ENCODE measurements at places on chromosomes 12 and 14.

- no peak for DNase-seq
Measured at GRCh38 chr12:127773520-127773919, 493.4 kb upstream of the TMEM132C start.

DNA sequence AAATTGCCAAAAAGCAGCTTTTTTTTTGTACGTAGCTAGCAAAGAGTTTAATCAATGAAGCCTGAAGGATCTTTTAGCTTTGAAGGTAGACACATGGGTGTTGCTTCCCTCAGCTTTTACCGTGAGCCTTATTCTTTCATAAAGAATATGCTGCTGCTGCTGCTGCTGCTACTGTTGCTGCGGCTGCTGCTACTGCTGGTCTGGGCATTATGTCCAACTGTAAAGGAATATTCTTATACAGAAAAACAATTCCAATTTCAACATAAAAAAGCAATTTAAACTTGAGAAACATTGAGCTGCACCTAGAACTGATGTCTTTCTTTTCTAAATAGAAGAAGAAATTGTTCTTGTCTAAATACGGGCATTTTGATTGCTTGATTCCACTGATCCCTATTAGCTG lies 38.9 kb upstream of the PPP1R12A start:
- DNase-seq, result no peak

DNA sequence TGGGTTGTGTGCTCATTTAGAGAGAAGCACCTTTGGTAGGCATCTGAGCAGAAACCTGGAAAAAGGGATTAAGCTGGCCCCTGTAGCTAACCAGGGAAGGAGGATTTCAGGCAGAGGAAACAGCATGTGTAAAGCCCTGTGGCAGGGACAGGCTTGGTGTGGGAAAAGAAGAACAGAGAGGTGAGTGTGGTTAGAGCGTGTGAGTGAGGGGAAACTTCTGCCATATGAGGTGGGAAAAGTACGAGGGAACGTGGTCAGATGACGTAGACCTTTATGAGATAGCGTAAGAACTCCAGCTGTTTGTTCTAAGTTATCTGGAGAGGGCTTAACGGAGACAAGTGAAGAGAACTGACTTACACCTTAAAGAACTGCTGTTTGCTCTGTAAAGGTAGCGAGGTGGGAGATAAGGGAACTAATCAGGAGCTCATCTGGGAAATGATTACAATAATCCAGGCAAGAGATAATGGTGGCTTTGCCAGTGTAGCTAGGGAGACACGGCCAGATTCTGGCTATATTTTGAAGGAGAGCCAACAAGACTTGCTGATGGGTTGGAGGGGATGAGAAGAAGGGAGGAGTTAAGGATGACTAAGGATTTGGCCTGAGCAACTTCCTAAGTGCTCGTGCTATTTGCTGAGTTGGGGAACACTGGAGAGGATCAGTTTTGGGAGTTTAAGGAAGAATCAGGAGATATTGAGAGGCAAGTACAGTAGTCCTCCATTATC lies 234.0 kb downstream of the ETNK1 start:
- DNase-seq, result no peak

- DNase-seq, result peak; percentile 52
Measured at GRCh38 chr14:105448706-105449111, 25.9 kb upstream of the CRIP2 start.

DNA sequence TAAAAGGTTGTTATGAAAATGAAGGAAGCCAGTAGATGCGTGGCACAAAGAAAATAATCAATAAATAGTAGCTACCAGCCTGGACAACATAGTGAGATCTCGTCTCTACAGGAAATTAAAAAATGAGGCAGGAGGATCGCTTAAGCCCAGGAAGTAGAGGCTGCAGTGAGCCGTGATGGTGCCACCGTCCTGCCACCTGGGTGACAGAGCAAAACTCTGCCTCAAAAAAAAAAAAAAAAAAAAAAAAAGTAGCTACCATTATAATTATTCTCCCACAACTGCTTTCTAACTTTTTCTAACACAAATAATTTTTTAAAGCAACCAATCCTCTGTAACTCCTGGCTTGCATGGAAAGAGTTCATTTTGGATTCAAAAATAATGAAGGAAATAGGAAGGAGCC lies 133.0 kb downstream of the NDUFA12 start:
- no peak for DNase-seq

DNA sequence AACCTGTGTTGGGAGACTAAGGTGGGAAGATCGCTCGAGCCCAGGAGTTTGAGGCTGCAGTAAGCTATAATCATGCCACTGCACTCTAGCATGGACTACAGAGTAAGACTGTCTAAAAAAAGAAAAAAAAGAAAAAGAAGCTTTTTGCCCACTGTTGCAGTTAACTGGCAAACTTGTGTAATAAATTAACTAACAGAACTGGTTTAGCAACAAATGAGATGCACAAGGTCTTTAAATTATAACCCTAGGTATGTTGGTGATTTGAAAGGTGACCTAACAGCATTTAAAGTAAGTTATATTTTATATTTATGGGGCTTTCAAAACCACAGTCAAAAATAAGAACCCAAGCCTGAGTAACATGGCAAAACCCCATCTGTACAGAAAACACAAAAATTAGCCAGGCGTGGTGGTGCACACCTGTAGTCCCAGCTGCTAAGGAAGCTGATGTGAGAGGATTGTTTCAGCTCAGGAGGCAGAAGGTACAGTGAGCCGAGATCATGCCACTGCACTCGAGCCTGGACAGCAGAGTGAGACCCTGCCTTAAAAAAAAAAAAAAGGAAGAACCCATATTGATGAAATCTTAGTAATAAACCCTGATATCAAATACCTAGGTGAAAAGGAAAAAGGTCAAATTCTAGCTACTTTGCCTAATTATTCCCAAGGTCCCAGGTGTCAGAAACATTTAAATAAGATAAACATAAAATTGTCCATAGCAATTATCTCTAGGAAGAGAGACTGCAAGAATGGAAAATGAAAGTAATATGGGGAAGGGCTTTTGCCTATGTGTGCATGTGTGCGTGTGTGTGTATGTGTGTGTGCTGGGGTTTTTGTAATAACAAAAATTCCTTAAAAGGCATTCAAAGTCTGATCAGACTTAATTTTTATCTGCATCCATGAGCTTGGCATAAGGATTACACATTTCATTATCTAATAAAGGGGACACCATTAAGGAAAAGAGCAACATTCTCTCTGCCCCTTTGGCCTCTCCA lies 15.4 kb downstream of the SYNE2 start:
- DNase-seq, result no peak

GRCh38 chr12:107522692-107523477 lies 162.7 kb upstream of the PWP1 start:
- no peak for DNase-seq

- DNase-seq, result no peak
Measured at GRCh38 chr14:88324930-88325329, 1.9 kb upstream of the KCNK10 start.

- no peak for DNase-seq
Measured at GRCh38 chr12:12701457-12701856, 5.5 kb upstream of the GPR19 start.

DNA sequence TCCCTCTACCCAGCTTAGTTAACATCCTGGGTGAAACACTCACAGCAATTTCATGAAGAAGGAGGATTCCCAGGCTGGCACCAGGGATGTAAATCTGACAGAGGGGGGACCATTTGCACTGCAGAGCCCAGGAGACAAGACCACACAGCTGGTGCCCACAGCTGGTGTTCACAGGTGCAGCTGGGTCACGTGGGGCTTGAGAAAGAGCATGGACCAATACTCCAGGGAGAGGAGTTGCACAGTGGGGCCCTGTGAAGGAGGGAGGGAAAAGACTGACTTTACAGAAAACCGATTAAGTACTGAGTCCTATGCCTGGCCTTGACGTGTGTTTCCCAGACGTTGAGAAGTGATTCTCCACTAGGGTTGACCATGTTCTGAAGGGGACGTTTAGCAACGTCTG lies 1316.7 kb upstream of the TMEM132C start:
- DNase-seq, result no peak

DNA sequence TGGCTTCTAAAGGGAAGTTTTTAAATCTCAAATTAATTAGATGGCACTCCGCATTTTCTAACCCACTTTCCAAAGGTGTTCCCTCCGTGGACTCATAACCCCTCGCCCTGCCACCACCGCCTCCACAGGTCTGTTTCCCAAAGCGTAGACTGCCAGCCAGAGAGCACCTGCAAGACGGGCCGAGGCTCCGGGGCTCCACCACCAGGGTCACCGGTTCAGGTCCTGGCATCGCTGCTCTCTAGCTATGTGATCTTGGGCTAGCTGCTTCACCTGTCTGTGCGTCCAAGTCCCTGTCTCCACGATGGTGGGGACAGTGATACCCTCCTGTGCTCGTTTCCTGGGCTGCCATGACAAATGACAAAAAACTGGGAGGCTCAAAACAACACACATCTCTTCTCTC lies 11.5 kb downstream of the RIMBP2 start:
- no peak for DNase-seq

GRCh38 chr14:59931237-59931636 lies 11.3 kb downstream of the LRRC9 start:
- DNase-seq, result no peak

DNA sequence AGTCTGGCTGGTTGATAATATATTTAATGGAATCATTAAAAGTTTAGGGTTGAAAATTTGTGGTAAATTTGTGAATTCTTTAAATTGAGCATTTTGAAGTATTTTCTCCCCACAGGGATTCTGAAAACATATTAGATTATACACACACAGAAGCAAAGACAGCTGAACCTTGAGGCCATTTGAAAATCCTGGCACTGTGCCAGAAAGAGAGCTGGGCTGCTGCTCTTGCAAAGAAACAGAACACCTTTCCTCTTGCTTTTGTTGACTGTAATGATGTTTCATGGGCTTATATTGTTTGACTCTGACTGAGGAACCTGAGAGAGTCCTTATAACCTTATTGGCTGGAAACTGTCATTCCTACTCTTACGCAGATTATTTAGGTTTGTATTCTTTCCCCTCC lies 4.8 kb downstream of the RNF34 start:
- no peak for DNase-seq

- no peak for DNase-seq
Measured at GRCh38 chr14:64725261-64725815, 21.1 kb downstream of the PLEKHG3 start.

- no peak for DNase-seq
Measured at GRCh38 chr14:28751467-28752058, 15.0 kb upstream of the FOXG1 start.

DNA sequence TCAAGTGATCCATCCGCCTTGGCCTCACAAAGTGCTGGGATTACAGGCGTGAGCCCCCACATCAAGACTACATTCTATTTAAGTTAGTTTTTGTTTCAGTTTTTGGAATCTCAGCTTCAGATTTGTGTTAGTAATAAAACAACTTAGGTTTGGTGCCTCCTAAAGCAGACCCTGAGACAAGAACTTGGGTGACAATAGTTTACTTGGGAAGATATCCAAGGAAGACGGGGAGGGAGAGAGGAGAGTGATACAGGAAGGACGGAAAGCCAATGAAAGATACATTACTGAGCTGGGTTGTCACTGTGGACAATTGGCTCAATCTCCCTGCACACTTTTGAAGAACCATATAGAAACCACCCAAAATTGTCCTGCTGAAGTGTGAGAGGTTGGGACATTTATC lies 22.6 kb upstream of the PTGR2 start:
- no peak for DNase-seq

DNA sequence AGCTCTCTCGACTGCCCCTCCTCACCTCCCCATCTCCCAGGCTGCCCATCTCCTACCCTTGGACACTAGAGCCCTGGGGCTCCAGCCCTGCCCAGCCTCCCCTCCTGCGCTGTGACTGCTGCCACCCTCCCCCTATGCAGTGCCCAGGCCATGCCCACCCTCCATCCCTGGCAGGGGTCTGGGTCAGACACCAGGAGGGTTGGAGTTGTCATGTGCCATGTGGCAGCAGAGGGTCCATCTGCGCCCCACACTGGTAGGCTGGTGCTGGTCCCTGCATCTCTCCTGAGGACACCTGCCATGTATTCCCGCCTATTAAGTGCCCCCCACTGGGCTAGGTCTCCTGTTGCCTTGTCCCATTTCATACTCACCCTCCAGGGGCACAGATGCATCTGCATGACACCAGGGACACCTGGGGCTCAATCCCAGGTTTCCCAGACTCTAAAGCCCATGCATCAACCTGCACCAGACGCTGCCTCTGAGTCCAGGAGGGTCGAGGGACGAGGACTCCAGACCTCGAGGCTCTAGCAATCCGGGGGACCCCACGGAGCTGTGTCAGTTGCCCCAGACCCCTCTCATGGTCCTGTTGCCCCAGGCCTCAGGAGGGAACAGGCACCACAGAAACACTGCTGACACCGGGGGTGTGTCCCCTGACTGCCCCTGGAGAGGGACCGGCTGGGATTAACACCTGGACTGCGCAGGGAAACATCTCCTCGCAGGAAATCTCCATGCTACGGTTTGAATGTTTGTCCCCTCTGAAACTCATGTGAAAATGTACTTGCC lies 23.4 kb upstream of the SFSWAP start:
- no peak for DNase-seq

GRCh38 chr12:93824514-93825500 lies 147.6 kb downstream of the CRADD start:
- no peak for DNase-seq

GRCh38 chr14:98375566-98375965 lies 896.4 kb downstream of the BCL11B start:
- no peak for DNase-seq

- peak; percentile 59 for DNase-seq
Measured at GRCh38 chr12:124379938-124380754, 85.3 kb downstream of the RFLNA start.

- DNase-seq, result no peak
Measured at GRCh38 chr12:76697849-76698248, 66.1 kb upstream of the ZDHHC17 start.

- no peak for DNase-seq
Measured at GRCh38 chr14:95741038-95741490, 27.1 kb upstream of the TCL1A start.

DNA sequence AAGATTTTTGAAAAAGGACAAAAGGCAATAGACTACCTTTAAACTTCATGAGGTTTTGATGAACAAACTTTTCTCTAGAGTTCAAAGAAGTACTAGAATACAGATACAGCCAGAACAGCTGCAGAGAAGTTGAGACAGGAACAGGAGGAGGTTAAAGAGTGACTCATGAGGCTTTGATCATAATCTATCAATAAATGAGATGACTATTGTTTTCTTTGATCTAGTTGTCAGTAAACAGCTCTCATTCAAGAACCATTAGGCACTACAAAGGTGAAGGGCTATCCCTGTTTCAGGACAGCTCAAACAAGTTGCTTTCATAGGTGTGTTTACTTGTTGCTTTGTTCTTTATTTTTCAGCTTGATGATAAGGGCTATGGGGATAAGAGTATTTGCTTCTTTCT lies 2.4 kb downstream of the WASHC3 start:
- no peak for DNase-seq

GRCh38 chr12:31655208-31655607 lies 4.3 kb upstream of the ETFBKMT start:
- DNase-seq, result no peak

- DNase-seq, result no peak
Measured at GRCh38 chr14:69713209-69713781, 53.6 kb upstream of the SRSF5 start.

- DNase-seq, result no peak
Measured at GRCh38 chr12:176321-177181, 37.4 kb downstream of the SLC6A12 start.

DNA sequence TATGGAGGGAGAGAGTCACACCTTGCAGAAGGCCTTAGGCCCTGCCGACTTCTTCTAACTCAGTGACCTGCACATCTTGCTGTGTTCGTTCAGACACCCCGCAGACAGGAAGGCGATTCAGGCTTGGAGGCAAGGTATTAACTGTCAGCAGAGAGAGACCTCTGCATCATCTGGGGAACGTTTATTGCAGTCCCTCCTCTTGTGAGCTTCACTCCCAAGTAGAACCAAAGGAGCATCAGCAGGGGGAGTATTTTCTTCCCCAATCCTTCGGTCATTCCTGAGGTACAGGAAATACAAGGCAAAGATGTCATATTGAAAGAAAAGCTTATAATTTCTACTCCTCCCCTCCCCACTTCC lies 217.9 kb downstream of the CRADD start:
- DNase-seq, result no peak

All from tibial nerve (tissue), 4 donors.